DND-41 (cell line): ENCODE measurements at places on chromosomes 6 and 20.

DNA sequence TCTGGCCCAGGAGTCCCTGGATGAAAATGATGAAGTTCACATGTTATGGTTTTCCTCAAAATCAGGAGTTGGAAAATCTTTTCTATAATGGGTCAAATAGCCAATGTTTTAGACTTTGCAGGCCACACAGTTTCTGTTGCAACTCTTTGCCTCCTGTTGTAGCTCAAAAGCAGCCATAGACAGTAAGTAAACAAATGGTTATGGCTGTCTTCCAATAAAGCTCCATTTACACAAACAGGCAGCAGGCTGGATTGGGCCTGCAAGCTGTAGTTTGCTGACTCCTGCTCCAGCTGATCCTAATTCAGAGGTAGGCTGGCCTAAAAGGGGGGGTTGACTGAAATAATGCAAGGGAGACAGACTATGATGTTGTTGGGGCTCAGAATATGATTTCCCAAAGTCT, 33.0 kb downstream of the METTL24 start:
- no peak for DNase-seq

GRCh38 chr20:56451056-56451765, 17.2 kb upstream of the RTF2 start:
- DNase-seq = no peak

DNA sequence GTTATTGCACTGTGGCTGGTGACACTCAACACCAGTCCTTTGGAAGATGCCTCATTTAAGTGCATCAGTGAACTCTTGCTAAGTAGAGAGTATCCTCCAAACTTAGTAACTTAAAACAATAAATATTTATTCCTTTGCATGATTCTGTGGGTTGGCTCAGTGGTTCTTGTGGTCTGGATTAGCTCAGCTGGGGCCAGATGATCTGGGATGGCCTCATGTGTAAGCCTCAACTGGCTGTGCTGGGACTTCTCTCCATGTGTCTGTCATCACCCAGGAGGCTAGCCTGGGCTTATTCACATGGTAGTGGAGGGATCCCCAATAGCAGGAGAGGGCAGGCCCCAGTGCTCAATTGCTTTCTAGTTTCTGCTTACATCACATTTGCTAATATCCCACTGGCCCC, 8.3 kb downstream of the LRRN4 start:
- no peak for DNase-seq

GRCh38 chr6:69668916-69669315, 127.9 kb downstream of the LMBRD1 start:
- DNase-seq = no peak

DNA sequence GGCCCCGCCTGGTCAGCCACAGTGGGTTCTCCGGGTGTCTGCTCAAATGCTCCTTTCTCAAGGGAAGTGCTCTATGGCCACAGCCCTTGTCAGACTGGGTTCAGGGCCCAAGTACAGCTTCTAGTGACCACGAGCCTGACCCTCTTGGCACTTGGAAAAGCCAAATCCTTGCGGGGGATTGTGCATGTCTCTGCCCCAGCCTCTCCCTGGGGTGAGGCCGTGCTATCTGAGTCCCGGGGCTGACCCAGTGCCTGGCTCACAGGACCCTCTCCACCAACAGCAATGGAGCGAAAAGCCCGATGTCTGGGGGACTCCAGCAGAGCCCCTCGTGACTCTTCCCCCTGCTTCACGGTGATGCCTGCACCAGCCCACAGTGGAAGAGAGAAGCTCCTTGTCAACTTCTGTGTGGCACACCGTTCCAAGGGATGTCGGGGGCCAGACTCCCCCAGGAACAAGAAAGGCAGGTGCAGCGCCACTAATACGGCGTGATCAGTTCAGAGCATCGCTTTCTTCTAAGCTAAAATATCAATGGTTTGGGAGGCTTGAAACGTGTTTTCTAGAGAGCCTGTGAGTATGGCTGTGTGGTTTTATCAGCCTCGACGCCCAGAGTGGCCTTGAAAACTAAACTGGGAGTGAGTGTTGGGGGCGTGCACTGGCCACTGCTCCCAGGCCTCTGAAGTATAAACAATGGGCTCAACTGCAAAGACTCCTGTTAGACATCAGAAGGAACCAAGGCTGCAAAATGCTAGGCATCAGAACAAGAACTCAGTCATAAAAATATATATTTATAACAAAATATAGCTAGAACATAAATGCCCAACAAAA, 51.9 kb downstream of the DLL1 start:
- no peak for DNase-seq

- no peak for DNase-seq
Measured at GRCh38 chr20:25295386-25296093, 47.7 kb downstream of the PYGB start.

DNA sequence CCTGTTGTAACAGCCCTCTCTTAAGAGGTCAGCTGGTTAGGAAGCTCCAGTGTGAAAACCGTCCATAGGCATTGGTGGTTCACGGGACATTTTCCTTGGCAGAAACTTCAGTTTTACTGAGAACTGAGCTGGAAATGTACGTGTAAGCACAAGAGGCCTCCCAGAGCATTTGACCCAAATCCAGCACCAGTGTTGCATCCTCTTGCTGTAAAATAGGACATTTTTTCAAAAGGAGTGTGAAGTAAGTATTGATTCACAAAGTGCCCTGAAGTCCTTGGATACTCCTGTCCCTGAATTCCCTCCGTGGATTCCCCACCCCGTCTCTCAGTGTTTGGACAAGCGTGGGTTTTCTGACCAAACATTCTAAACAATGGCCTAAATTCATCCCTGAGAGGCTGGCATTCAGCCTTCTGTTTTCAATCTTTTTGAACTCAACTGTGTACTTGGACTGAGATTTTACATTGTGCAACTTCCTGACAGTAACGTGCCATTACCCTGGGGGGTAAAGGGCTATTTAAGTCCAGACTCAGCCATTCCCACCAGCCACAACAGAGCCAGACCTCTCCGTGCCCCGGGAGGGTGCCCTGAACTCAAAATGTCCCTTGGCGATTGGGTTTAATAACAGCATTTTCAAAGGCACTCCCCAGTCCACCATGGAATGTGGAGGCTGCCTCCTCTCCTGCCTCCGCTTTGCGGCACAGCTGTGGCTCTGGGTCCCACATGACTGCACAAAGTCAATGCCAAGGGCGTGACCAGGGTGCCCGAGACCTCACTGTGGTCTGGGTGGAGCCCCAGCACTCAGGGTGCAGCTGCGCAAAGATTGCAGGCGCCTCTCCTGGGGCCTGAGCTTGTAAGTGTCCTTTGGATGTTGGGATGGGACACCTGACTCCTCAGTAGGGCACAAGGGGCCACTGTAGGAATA, 92.7 kb upstream of the AFDN start:
- DNase-seq = no peak

GRCh38 chr6:134997133-134997995, 47.5 kb upstream of the ALDH8A1 start:
- DNase-seq = no peak

DNA sequence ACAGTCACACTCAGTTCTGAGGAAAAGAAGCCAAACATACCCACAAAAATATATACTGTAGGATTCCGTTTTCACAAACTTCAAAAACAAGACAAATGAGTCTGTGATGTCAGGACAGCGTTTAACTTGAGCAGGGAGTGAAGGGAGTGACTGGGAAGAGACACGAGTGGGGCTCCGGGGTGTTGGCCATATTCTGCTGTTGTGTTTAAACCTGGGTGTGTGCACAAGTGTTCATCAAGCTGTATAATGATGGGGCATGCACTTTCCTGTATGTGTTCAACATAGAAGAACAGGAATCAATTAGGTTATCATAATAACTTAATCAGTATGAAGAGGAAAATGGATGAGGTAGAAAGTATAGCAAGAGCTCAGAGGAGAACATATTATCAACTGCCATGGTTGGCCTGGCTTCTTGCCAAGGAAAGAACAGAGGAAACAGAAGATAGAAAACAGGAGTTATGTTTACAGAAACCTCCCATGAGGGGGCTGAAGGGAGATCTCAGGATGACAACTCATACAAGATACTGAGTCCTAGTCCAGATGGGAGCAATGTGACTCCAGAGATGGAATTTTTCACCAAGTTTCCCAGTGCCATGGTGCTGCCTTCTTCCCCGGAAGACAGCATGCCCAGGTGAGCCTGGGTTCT, 15.1 kb upstream of the AFDN start:
- no peak for DNase-seq

DNA sequence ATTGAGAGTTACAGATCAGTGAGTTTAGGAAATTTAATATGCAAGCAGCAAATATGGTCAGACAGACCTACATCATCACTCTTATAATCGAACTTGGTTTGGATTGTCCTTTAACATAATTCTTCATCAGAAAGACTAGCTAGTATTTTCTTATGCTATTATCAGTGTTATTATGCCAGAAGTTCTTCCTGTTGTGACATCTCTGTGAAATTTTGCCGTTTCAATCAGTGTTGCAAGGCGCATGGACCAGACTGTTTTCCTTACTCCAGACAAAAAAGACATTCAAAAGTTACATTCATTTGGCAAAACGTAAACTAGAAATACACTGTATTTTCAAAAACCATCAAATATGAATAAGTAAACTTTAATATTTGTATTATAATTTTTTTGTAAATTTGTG, 5.7 kb upstream of the TENT5A start:
- no peak for DNase-seq

DNA sequence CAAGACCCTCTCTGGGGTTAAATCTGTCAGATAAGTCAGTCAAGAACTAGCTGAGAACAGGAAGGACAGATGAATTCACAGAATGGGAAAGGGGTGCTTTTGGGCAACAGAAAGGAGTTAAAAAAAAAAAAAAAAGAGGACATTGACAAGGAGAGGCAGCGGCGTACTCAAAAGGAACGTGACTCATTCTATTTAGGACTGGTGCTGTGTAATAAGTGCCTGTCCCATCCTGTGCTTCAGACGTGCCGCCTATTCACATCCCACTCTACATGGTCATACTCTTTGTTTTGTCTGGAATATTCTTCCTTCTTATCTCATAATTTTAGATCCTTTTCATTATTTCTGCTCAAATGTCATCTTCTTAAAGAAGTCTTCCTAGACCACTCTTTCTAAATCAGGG, 101.1 kb upstream of the EMILIN3 start:
- no peak for DNase-seq

GRCh38 chr6:85756982-85757381, 114.3 kb upstream of the SYNCRIP start:
- no peak for DNase-seq

- DNase-seq = peak; percentile 54
Measured at GRCh38 chr20:6142348-6142993, 19.6 kb upstream of the FERMT1 start.
